ENCODE measurements at places on chromosomes 4 and X.

- no peaks in the 10 kb centered on the region for H3K27me3 ChIP-seq
- peaks cover 29% of the 10 kb centered on the region for H3K4me1 ChIP-seq
- H3K36me3 ChIP-seq, result peaks cover 51% of the 10 kb centered on the region
- no peak for DNase-seq
- no peak overlapping the region for H3K4me3 ChIP-seq
- H3K27ac ChIP-seq, result peak overlapping the region; percentile 4
Observed at GRCh38 chr4:94634271-94634670, 123.5 kb upstream of the BMPR1B start.

DNA sequence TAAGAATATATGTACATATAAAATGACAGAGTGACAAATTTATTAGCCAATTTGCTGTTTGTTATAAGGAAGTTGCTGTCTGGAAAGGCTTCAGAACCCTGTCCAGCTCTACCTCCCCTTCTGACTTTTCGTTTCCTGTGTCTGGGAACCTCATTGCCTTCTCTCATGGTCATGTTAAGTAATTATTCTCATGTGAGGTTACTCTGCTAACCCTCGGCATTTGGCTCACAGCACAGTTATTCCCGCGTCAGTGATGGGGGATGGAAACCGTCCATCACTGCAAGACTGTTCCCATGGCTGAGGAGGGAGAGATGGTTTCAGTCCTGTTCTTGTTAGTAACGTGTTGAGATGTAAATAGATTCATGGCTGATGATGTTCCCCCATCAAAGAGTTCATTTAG is 11.9 kb downstream of the EDNRA start:
- peak overlapping the region; percentile 78 for H3K27ac ChIP-seq
- no peak overlapping the region for H3K4me3 ChIP-seq
- no peaks in the 10 kb centered on the region for H3K36me3 ChIP-seq
- no peak for DNase-seq

DNA sequence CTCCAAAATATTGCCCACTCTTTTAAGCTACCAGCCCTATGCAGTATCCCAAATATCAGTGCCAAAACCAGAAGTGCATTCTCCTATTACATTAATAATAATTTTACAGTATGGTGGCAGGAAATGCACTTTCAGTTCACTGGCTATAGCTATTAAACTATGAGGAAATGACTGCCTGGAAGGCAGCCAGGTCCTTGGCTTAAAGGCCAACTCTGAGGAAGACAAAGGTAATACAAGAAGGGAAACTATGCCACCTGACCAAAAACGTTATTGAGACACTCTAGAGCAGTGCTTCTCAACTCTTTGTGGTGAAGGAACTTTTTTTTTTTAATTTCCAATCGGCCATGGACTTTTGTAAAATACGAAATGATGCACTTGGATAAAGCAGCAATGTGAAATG is 133.6 kb upstream of the VAMP7 start:
- H3K36me3 ChIP-seq, result no peaks in the 10 kb centered on the region
- H3K4me1 ChIP-seq, result no peaks in the 10 kb centered on the region
- H3K27ac ChIP-seq, result no peak overlapping the region
- no peaks in the 10 kb centered on the region for H3K27me3 ChIP-seq
- no peak overlapping the region for H3K4me3 ChIP-seq

- H3K4me3 ChIP-seq, result no peak overlapping the region
- no peak overlapping the region for H3K27ac ChIP-seq
- no peak for DNase-seq
- peaks cover 6% of the 10 kb centered on the region for H3K4me1 ChIP-seq
- H3K27me3 ChIP-seq, result no peaks in the 10 kb centered on the region
Observed at GRCh38 chr4:168409089-168409801, 71.0 kb downstream of the DDX60L start.

DNA sequence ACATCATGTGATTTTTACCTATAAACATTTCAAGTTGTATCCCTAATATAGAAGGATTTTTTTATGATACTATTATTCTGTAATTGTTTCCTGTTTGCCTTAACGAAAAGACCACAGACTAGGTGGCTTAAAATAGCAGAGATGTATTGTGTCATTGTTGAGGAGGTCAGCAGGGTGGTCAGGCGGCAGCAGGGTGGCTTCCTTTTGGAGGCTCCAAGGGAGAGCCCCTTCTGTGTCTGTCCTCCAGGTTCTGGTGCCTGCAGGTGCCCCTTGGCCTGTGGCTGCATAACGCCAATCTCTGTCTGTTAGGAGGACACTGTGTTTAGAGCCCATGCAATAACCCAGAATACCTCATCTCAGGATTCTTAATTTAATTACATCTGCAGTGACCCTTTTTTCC is 118.1 kb downstream of the TBL1X start:
- H3K27me3 ChIP-seq, result no peaks in the 10 kb centered on the region
- H3K27ac ChIP-seq, result no peak overlapping the region
- no peaks in the 10 kb centered on the region for H3K4me1 ChIP-seq
- peaks cover 25% of the 10 kb centered on the region for H3K36me3 ChIP-seq

All from nephron progenitor cell (in vitro differentiated cells).